ENCODE measurements at places on chromosomes 6 and 20.

- DNase-seq = no peak
Observed at GRCh38 chr6:170023620-170024521, 267.0 kb downstream of the DLL1 start.

DNA sequence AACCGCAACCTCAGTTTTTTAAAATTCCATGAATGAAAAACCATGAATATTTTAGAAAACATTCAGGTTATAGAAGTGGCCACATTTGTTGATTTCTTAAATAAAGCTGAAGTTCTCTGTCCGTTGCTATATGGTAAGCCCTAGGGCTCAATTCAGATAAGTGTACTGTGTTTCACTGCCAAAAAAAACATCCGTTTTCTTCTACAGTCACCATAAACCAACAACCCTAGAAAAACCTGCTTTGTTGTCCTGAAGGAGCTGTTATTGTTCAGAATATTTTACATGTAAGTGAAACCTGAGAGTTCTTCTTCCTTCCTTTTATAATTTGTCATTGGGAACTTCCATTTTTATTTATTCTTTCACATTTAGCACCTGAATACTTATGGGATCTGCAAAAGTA, 274.1 kb downstream of the TFAP2A start:
- DNase-seq = no peak

- DNase-seq = no peak
Observed at GRCh38 chr6:17615794-17616193, 15.7 kb downstream of the FAM8A1 start.

DNA sequence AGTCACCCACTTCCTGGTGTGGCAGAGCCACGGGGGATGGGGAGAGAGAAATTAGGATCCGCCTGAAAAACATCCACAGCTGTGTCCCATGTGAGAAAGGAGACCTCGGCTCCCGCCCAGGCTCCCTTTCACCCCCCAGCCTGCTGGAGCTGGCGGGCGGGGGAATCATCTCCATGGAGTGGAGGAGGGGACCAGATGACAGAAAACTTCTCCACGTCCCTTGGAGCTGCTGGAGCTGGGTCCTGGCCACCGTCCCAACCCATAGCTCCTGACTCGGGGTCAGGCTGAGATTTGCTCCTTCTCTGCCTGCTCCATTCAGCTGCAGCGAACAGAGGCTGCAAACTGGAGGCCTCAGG, 113.8 kb downstream of the CEBPB start:
- no peak for DNase-seq

GRCh38 chr6:24903681-24904080, 32.1 kb downstream of the RIPOR2 start:
- no peak for DNase-seq

- DNase-seq = peak; percentile 60
Observed at GRCh38 chr20:50112512-50113419, at the start of gene UBE2V1. Gene UBE2V1, minus strand, starts transcription at chr20:50113150. Its CDS starts 22 bp downstream, at chr20:50113128.

DNA sequence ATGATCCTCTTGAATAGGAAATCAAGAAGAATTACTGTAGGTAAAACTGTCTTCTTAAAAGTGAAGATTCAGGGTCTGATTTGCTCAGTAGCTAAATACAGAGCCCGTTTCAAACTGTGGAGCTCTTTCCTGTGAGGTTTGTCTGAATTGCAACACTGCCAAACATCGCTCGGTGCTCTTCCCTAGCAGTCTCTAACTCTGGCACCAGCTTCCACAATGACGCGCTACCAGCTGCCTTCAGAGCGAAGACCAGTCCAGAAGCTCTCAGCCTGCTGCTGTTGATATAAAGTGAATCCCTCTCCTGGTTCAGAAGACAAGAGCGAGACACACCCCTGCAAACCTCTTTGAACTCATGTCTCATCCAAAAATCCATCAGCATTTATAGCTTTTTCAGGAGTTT, 447.0 kb downstream of the LMBRD1 start:
- DNase-seq = no peak

GRCh38 chr6:135006386-135006914, 48.2 kb downstream of the HBS1L start:
- DNase-seq = no peak

DNA sequence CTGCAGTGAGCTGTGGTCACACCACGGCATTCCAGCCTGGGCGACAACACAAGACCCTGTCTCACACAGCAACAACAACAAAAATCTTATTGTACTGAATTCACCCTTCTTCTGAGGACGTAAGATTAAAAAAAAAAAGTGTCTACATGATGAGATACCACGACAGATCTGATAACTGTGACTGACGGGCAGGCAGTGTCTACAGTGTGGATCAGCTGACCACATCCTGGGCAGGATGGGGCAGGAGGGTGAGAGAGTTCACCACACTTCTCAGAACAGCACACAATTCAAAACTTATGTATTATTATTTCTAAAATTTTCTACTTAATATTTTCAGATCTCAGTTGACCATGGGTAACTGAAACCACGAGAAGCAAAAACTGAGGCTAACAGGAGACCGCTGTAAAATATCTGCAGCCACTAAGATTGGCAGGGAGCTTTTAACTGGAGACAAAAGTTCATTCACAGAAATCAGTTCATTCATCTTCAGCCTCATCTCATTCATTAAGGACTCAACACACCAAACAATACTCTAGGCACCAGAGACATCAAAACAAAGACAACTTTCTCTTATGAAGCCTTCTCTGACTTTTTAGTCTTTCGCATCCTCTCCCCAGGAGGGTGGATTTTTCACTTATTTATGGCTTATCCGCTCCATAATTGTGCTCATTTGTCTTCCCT, 15.7 kb upstream of the NHSL1 start:
- DNase-seq = no peak

DNA sequence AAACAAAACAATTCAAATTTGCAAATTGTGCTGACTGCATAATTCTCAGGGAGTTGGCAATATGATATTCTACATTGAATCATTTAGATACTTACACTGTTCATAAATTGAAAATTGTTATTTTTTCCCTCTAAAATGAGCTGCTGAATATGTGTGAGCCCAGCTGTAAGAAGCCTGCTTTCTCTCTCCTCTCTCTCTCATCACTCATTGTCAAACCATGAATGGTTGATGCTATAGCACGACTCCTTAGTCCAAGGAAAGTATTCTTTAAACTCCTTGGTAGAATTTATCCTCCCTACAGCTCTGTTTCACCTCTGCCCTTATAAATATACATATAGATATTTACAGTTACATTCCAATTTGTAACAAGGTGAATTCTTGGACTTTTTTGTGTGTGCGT, 116.4 kb upstream of the POU3F2 start:
- DNase-seq = no peak

GRCh38 chr20:25608774-25609173, 15.0 kb downstream of the NANP start:
- DNase-seq = no peak

- DNase-seq = no peak
Observed at GRCh38 chr20:48815537-48815936, 12.3 kb downstream of the PREX1 start.
